ENCODE measurements at places on chromosomes 1 and 21.

DNA sequence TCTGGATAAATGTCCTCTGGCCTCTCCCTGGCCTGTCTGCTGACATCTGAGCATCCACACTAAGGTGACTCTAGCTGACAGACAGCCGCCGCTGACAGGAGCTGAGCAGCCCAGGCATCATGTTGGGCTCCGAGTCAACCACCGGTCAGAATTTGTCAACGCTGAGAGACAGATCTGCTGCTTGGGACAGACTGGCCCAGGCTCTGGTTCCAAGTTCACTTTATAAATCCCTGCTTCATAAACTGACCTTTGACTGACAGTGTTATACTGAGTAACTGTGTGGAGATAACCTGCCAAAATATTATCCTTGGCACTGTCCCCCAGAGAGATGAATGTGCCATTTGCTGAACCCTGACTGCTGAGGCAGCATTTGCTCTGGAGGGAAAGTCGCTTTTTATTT is 616.7 kb downstream of the NPHP4 start:
- no peak for DNase-seq

GRCh38 chr1:7857985-7858384 is 5.1 kb upstream of the UTS2 start:
- DNase-seq, result no peak

DNA sequence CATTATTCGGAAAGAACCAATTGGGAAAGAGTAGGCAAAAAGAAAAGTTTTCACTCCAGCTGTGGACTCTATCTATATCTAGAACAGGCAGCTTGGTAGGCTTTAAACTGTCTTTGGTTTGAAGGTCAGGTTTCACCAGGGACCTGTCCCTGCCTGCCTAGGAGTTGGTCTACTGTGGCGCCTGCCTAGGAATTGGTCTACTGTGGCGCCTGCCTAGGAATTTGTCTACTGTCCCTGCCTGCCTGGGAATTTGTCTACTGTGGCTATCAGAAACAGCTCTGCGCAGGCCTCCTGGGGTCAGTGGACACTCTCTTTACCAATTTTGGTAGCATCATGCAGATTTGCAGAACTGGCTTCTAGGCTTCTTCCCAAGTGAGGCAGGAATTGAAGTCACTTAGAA is 13.8 kb downstream of the USP25 start:
- no peak for DNase-seq

DNA sequence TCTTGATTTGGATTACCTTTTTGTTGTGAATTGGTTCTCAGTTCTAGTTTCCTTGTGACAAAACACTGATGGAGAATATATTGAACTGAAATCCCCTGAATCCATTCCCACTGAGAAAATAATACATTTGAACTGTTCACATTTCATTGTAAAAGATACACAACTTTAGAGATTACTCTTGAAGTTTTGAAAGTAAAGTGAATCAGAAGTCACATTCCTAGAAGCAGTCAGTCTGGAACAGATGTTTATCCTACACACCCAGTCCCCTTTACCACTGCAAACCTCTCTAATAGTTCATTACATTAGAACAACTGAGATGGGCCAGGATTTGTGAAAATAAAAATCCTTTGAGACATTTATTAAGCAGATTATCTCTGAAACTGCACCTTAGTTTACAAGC is 3.4 kb downstream of the RERE start:
- no peak for DNase-seq

- no peak for DNase-seq
These were observed 12.5 kb upstream of the ABCB10 start for GRCh38 chr1:229570891-229571516.

GRCh38 chr1:74596717-74597116 is 76.9 kb downstream of the ERICH3 start:
- no peak for DNase-seq

DNA sequence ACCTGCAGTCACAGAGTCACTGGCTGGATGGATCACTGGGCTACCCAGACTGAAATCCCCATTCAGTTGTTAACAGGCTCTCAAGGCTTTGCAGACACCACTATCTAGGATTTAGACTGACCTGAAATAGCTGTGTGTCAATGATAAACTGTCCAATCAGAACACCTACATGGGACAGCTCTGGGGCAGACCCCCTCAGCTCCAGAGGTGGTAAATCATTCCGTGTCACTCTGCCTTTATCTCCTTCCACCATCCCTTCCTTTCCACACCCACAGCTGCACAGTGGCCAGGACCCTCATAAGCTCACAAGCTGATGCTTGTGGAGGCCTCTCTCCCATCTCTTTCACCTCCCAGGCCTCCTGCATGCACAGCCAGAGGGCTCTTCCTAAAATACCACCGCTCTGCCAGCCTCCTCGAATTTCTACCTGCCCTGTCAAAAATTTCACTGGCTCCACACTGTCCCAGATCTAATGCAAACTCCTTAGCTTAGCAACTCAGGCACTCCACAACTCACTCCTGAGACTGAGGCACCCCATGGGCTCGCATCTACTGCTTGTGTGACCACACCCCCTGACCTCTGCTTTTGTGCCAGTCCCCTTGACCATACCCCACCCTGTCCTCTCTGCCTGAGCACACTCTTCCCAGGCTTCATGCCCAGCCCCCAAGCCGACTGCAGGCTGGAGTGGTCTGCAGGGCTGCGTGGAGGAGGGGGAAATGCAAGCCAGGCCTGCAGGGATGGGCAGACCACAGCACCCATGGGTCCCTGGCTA is 5.8 kb downstream of the CAPZB start:
- no peak for DNase-seq

DNA sequence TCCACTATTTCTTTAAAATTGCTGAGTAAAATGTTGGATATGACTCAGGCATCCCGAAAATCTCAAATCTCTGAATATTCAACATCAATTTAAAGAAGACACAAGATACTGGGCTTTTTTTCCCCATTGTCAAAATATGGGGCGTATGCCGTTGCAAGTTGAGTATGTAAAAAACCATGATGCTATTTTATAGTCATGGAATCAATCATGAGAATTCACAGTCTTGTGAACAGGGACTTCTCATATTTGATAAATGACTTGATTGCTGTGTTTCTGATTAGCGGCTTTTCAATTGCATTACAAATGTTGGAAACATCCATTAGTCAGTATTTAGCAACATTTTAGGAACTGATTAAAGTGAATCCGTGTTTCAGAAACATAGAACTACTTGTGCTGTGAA is 45.3 kb downstream of the SETD4 start:
- no peak for DNase-seq

GRCh38 chr1:114550336-114550735 is 31.1 kb downstream of the BCAS2 start:
- no peak for DNase-seq

DNA sequence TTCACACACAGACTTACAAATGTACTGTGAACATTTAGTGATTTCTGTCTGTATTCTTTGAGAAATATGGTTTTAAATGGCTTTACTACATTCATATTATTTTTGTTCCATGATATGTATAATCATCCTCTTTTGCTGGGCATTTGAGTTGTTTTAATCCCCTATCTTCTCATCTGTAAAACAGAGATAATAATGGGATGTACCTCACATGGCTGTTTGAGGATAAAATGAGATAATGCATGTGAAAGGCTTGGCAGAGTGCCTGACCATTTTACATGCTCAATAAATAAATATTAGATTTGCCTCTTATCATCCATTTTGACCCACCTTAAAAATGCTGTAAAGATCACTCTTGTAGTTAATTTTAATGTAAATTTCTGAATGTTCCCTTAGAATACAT is 197.2 kb downstream of the C1orf94 start:
- no peak for DNase-seq

GRCh38 chr1:59686170-59686569 is 128.6 kb upstream of the HOOK1 start:
- DNase-seq, result no peak

DNA sequence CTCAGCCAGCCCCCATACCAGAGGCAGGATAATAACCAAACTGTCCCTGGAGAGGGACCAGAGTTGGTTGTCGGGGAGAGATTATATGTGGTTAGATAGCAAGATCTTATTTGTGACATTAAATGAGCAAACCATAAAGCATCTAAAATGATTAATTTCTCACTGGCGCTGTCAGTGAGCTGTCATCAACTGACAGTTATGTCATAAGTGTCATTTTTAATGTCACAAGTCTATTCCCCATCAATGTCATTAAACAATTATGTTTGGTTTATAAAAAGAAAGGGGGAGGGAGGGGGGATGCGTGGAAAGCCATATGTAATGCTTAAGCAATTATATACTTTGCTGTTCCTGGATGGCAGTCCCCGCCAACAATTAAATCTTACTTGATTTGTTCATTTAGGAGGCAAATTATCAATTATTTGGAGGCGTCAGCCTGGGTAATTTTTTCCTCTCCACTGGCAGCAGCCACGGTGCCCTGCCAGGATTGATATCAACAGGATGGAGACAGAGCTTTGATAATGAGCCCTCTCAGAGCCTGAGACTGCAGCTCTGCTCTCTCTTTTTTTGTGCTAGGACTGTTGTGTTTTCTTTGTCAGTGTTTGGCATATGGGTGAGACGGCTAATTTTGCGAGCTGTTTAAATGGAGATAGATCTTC is 333.6 kb upstream of the CAMK1G start:
- no peak for DNase-seq

- no peak for DNase-seq
These were observed 165.1 kb upstream of the SNX7 start for GRCh38 chr1:98496256-98496995.

- DNase-seq, result no peak
These were observed 43.8 kb downstream of the STPG1 start for GRCh38 chr1:24369801-24370200.

GRCh38 chr1:94974241-94974640 is 47.3 kb upstream of the CNN3 start:
- no peak for DNase-seq

DNA sequence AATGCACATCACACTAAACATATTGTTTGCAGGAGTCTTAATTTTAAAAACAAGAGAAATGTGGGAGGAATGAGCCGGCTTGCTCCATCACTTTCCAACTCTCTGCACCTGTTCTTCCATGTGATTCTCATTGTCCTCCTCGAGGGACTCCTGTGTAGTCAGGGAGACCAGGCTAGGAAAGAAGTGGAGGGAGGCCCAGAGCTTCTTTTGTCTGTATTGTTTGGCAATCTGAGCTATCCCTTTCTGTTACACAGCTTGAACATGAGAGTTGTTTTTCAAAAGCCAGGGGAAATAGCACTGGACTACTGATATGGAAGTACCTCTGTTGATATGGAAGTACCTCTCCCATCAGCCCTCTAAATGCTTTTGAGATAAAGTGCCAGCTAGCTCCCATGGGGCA is 18.8 kb upstream of the LRRC8D start:
- no peak for DNase-seq

- no peak for DNase-seq
These were observed 333.8 kb downstream of the PTPRU start for GRCh38 chr1:29569971-29570634.

GRCh38 chr1:158163000-158163947 is 17.4 kb upstream of the CD1D start:
- DNase-seq, result no peak

GRCh38 chr1:3258386-3259003 is 189.5 kb downstream of the PRDM16 start:
- DNase-seq, result no peak

DNA sequence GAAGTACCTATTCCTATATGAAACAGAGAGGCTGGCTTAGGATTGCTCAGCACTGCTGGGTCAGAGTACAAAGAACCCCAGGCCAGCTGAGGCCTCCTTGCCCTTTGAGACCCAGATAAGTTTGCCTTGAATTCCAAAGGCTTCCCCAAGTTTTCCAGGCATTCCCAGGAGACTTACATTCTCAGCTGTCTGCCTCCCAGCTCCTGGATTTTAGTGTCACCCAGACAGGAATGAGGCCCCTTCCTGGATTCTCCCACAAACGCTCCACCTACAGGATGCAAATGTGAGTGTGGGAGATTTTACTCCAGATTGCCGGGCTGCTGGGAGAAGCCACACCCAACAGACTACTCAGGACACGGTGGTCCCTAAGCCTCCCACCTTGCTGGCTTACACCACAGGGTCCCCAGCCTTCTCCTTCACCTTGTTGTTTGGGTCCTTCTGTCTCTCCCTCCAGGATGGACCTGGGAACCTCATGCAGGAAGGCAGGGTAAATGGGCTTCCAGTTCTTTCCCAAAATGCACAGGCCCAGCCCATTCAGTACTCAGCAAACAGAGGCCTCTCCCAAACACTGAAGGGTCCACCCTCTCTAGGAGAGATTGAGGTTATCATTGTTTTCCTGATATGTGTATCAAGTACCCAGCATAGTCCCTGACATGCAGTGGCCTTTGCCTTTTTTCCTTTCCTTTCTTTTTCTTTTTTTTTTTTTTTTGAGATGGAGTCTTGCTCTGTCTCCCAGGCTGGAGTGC is 10.6 kb downstream of the RHBG start:
- DNase-seq, result no peak

- no peak for DNase-seq
These were observed 30.3 kb upstream of the KCNQ4 start for GRCh38 chr1:40753142-40753882.

- peak; percentile 13 for DNase-seq
These were observed 75.0 kb upstream of the MRPS6 start for GRCh38 chr21:33998402-33998801.

- no peak for DNase-seq
These were observed 26.3 kb downstream of the PRDX6 start for GRCh38 chr1:173503391-173503790.

GRCh38 chr1:228226141-228226874 is 18.5 kb downstream of the OBSCN start:
- no peak for DNase-seq

DNA sequence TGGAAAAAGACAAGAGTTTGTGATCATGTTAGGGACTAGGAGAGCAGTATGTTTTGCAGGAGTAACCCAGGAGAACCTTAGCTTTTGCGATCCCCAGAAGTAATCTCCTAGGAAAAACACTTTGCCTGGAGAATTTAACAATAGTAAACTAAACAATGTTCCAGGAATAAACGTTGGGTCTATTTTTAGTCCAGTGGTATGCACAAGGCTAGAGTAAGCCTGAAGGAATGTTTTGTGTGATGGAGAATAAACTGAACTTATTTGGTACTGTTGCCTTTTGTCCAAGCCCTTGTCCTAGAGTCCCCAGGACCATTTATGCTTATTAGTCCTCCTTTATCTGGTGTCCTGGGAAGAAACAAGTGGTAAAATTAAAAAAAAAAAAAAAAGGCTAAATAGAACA is 28.7 kb upstream of the RGS5 start:
- no peak for DNase-seq

- DNase-seq, result no peak
These were observed 42.7 kb downstream of the SGIP1 start for GRCh38 chr1:66576645-66577044.

DNA sequence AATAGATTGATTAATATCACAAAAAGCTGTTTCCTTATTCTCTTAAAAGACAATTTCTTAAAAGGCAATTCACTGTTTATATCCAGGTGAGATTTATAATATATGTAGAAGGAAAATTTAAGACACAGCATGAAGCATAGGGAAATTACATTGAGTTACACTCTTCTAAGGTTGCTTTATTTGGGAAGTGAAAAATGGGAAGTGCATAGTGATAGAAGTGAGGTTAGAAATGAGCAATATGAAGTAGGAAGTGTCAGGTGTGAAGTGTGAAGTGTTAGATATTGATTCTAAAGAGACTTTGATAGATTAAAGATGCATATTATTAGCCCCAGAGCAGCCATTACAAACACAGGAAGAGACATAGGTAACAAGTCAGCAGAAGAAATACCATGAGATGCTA is 40.3 kb downstream of the FH start:
- no peak for DNase-seq

GRCh38 chr1:238674316-238674715 is 712.1 kb upstream of the CHRM3 start:
- DNase-seq, result no peak
